Lung (tissue), 17 donors: ENCODE measurements at places on chromosomes 5 and 9. TPM values are rescaled to one million over a fixed set of nuclear protein-coding genes. Genes with fewer than 3 reads are reported as not detected.

Gene TMEM174
- not detected for total RNA-seq

DNA sequence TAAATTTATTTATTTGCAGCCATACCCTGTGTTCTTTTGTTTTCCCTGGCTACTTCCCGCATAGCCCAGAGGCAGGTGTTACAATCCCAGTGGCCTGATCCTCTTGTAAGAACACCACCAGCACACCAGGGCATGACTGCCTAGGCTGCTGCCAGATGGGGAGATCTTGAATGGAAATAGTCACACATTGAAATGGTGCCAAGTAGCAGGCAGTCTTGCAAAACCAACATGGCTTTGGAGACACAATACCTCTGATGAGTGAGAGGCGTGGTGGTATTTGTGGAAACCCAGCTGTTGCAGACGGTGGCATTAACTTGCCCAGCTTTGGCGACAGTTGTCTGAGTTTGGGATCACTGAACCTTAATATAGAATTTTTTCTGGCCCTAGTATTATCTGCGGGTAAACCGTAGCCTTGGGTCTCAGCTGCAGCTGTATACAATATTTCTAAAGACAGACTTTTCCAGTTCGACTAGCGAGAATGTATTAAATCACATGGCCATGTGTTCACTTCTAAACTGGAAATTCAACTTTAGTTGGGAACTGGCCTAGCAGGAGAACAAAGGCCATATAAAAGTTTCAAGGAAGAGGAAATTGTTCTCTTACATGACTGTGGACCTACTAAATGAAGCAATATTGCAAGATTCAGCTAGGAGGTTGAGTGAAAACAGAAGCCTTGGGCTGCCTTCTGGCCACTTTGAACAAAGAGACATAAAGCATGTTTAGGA is 277.0 kb downstream of the SMARCA2 start:
- H3K4me3 ChIP-seq = no peak overlapping the region
- H3K4me1 ChIP-seq = no peaks in the 10 kb centered on the region
- H3K36me3 ChIP-seq = no peaks in the 10 kb centered on the region
- H3K27me3 ChIP-seq = no peaks in the 10 kb centered on the region

Gene LCN9
- not detected for total RNA-seq

GRCh38 chr9:69812068-69813000 is 8.3 kb upstream of the CFAP95 start:
- H3K27me3 ChIP-seq = no peaks in the 10 kb centered on the region
- no peak overlapping the region for H3K27ac ChIP-seq
- no peaks in the 10 kb centered on the region for H3K4me1 ChIP-seq
- H3K4me3 ChIP-seq = no peak overlapping the region
- no peaks in the 10 kb centered on the region for H3K36me3 ChIP-seq

- H3K4me1 ChIP-seq = no peaks in the 10 kb centered on the region
- peaks cover 18% of the 10 kb centered on the region for H3K36me3 ChIP-seq
- H3K27ac ChIP-seq = no peak overlapping the region
- H3K27me3 ChIP-seq = no peaks in the 10 kb centered on the region
- DNase-seq = no peak
- no peak overlapping the region for H3K4me3 ChIP-seq
Measured at GRCh38 chr5:163478126-163478981, 17.9 kb downstream of the HMMR start.

DNA sequence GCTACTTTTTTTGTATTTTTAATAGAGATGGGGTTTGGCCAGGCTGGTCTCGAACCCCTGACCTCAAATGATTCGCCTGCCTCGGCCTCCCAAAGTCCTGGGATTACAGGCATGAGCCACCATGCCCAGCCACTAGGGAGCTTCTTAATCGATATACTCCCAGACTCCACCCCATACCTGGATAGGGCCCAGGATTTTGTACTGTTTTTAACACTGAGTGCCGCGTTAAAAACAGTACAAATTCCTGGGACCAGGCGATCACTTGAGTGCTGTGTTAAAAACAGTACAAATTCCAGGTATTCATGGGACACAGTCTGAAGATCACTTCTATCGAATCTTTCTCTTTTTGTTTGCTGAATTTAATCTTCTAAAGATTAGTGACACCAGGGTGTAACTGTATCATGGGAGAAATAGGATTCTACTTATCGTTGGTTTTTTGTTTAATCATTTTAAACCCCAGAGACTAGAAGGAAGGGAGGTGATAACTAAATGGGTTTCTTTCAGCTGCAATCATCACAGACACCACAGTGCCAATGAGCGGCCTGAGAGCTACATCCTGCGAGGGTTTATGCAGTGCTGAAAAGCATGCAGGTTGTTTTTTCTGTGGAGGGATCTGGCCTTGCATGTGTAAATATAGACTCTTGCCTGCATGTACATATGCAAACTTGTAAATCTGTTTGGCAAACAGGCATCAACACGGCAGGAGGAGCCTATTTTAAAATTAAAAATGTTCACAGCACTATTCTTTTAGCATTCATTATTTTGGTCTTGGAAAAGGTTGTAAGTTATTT is 303.8 kb upstream of the WWC1 start:
- H3K27me3 ChIP-seq = peaks cover 15% of the 10 kb centered on the region
- H3K36me3 ChIP-seq = no peaks in the 10 kb centered on the region
- no peak overlapping the region for H3K4me3 ChIP-seq
- H3K4me1 ChIP-seq = no peaks in the 10 kb centered on the region
- no peak overlapping the region for H3K27ac ChIP-seq
